ENCODE measurements at places on chromosomes 12 and 14.

DNA sequence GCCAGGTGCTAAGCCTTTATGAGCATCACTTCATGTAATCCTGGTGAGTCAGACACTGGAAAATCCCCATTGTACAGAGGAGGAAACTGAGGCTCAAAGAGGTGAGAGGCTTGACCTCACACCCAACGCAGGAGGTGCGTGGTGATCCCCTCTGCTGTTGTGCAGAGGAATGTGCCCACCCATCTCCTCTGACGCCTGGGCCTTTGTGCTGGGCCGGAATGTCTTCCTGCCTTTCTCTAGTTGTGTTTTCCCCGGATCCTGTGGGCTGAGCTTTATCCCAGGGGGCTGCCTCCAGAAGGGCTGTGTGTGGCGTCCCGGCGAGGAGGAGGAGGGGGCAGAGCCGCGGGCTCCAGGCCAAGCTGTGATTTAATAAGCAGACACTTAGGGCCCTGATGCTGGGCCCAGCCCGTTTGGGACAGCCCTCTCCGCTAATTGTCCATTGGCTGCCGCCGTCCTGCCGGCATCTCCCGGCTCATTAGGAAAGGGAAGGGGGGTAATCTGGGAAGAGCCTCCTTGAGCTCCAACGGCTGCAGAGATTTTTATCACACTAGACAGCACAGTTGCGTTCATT lies 653.6 kb downstream of the MED13L start:
- DNase-seq, result no peak

DNA sequence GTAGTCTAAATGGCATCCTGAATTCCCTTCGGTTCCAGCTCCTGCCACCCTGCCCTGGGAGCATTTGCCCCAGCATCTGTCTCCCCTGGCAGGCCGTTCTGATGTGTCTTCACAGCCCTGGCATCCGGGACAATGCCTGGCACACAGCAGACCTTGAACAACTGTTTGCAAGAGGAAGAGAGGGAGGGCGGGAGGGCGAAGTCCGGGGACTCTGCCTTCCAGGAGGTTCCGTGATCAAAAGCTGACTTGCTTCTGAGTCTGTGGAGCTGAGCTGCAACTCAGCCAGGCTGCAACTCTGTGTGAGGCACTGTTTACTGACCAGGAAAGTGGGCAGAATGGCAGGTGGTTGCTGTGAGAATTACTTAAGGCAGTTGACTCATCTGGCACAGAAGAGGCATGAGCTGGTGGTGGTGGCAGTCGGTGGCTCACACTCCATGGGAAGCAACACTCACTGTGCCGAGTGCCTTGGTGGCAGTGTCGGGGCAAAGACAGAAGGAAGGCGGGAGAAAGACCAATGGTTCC lies 61.1 kb upstream of the DLK1 start:
- DNase-seq, result no peak

- peak; percentile 55 for DNase-seq
Measured at GRCh38 chr12:26126340-26127284, 1.8 kb upstream of the BHLHE41 start.

DNA sequence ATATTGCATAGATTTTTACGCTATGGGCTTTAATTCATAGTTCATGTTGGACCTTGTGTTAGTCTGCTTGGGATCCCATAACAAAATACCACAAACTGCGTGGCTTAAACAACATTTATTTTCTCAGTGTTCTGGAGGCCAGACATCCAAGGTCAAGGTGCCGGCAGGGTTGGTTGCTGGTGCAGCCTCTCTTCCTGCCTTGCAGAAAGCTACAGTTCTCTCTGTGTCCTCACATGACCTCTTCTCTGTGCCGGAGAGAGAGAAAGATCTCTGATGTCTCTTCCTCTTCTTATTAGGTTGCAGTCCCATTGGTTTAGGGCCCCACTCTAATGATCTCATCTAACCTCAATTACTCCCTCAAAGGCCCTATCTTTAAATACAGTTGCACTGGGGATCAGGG lies 170.5 kb downstream of the IPO8 start:
- no peak for DNase-seq

GRCh38 chr12:80593766-80594165 lies 113.7 kb upstream of the MYF6 start:
- DNase-seq, result no peak

DNA sequence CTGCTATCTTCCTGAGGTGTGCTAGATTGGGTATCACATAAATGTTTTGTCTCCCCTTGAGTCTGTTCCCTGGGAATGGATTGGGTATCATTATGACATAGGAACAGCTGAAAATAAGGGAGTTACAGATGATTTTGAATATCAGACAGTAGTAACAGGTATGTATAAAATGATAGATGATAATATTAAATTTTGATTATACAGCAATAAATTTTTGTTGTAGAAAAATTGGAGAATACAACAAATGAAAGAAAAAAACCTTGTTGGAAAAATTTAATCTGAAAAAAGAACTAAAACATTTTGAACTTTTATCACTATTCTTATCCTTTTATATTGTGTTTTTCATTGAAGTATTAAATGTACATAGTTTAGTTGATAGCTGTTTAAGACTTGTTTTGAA lies 43.2 kb downstream of the FBXO34 start:
- no peak for DNase-seq

- DNase-seq, result no peak
Measured at GRCh38 chr12:105013892-105014291, 27.8 kb downstream of the NOPCHAP1 start.

- no peak for DNase-seq
Measured at GRCh38 chr14:85599939-85600338, 70.0 kb downstream of the FLRT2 start.

DNA sequence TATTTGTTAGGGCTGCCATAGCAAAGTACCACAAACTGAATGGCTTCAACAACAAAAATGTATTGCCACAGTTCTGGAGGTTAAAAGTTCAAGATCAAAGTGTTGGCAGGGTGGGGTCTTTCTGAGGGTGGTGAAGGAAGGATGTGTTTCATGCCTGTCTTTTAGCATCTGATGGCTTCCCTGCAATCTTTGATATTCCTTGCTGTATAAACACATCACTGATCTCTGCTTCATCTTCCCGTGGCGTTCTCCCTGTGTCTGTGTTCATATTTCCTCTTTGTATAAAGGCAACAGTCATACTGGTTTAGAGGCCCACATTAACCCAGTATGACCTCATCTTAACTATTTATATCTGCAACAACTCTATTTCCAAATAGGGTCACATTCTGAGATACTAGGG lies 167.5 kb downstream of the BTG1 start:
- no peak for DNase-seq

DNA sequence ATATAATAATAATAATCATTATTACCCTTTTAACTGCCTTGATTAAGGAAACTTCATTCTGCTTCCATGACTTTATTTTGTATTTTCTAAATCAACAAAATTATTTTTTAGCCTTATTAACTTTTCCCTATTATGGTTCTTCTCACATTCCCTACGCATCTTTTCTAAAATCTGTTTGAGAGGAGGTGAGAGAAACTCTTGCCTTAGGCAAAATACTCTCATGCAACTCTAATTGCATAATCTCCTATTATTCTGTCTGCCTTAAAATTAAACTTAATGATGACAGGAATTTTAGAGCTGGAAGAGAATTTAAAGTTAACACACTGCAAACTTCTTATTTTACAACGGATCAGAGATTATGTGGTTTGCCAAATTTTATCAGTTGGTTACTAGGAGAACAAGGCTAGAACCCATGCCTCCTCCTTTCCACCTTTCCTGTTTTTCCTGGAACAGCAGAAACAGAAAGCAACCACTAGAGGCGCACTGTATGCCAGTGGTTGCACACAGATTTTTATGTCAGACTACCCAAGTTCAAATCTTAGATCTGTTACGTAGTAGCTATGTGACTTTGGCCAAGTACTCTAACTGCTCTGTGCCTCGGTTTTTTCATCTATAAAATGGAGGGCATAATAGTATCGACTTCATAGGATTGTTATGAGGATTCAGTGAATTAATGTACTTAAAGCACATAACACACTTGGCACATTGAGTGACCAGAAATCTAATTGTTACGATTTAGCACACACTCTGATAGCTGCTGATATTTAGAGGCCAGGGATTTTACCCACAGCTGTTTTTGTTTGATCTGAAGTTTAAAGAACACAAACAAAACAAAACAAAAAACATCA lies 4.3 kb upstream of the BRMS1L start:
- peak; percentile 81 for DNase-seq

GRCh38 chr14:100332797-100333196 lies 9.7 kb downstream of the SLC25A47 start:
- peak; percentile 6 for DNase-seq

DNA sequence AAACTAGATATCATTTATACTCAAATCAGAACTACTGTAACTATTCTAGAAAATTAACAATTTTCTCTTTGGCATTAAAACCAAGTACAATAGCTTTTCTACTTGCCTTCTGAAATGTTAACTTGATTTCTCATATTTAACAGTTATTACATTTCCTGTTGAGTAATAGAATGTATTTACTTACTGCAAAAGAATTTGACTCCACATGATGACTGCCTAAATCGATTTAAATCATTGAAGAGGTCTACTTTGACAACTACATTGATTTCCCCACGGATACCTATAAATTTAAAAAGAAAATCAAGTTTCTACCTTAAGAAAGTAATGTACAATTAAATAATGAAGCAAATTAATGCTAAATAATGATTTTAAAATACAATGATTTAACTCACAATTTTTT lies 18.9 kb downstream of the C2CD5 start:
- no peak for DNase-seq

- no peak for DNase-seq
Measured at GRCh38 chr12:123346946-123347345, 17.7 kb downstream of the SBNO1 start.

DNA sequence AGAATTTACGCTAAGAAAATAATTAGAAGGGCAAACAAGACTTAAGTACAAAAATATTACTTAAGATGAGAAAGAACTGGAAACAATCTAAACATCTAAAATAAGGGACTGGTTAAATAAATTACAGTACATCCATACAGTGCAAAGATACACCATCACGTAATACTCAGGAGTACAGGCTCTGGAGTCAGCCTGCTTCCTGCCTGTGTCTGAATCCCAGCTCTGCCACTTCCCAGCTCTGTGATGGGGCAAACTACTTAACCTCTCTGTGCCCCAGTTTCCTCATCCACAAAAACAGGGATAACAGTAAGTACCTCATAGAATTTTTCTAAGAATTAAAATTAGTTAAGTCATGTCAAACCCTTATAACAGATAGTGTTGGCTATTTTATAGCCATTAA lies 36.0 kb downstream of the PPTC7 start:
- no peak for DNase-seq

GRCh38 chr12:57452937-57453509 lies 2.1 kb upstream of the INHBE start:
- peak; percentile 45 for DNase-seq

GRCh38 chr12:95319694-95320331 lies 102.2 kb downstream of the VEZT start:
- no peak for DNase-seq

DNA sequence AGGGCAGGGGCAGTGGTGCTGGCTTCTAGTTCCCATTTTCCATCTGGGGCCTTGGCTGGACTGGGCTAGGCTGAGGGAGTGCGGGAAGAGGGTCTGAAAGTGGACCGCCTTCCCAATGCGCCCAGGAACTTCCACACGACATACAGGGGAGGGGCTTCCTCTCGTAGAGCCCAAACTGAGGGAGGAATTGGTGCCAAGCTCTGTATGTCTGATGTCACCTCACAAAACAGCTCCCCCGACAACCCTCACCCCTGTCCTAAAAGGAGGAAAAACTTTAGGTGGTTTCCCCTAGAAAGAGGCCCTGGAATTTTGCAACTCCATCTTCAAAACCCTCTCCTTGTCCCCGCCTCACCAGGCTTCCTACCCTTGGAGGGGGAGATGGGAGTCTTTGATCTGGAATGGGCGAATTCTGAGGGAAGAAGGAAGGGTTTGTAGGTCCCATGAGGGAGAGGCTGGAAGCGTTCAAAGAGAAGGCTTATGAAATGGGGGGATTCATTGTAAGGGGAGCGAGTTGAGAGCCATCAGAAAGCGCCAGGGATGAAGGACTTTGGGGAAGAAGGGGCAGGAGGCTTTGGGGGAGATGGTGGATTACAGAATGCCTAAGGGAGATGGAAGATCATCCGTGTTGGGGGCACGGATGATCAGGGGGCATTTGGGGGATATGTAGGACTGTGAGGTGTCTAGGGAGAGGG lies 844 bp downstream of the GLTP start:
- DNase-seq, result no peak

- DNase-seq, result peak; percentile 25
Measured at GRCh38 chr12:77324763-77325468, 259.5 kb upstream of the E2F7 start.

DNA sequence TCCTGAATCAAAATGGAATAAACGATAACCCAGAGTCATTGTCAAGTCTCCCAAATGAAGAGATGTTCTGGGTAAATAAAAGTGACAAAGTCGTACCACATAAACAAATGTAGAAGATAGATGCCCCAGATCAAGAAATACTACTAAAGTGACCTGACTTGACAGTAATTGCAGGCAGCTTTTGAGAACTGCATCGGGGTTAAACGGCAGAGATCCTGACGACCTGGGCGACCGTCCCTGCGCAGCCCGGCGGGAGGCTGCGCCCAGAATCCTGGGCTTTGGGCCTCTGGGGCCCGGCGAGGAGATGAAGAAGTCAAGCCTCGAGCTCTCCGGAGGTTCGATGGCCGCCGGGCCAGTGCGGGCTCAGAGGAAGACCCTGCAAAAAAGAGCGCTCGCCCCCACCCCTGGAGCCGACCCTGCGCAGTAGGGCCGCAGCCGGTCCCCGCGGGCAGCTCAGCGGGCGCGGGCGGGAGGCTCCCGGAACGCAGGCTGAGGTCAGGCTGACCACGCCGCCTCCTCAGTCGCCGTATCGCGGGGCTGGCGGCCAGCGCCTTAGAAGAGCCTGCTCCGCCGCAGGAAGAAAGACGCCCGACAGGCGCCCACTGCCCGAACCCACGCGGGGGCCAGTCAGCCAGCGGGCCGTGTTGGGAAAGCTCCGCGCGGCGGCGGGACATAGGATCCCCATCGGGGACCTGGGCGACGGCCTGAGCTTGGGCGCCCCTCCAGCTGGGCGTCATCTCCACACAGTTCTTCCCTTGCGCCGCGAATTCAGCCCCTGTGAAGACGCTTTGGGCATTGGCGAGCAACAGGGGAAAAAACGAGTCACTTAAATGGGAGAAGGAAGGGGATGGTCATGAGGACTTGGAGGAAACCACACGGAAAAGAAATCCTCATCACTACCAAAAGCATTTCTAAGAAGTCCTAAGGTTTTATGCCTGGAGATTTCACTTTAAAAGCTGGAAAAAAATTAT lies 16.0 kb downstream of the NKX2-1 start:
- peak; percentile 51 for DNase-seq

DNA sequence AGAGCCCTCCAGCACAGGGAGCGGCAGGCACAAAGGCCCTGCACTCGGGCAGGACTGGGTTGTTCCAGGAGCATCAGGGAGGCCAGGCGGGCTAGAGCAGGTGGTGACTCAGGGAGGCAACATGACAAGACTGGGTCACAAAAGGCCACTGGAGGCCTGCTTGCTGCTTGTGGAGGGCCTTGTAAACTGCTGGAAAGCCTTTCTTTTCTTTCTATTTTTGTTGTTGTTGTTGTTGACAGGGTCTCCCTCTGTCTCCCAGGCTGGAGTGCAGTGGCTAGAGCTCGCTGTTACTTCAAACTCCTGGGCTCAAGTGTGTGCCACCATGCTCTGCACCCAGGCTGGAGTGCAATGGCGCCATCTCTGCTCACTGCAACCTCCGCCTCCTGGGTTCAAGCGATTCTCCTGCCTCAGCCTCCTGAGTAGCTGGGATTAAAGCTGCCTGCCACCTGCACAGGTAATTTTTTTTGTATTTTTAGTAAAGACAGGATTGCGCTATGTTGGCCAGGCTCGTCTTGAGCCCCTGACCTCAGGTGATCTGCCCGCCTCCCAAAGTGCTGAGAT lies 11.8 kb upstream of the RCOR1 start:
- DNase-seq, result no peak
